ENCODE measurements at places on chromosomes 12 and 14. TPM values are rescaled to one million over a fixed set of nuclear protein-coding genes. Genes with fewer than 3 reads are reported as not detected.

The PRH2 gene
- 0.65 TPM for total RNA-seq

The CD9 gene
- 824 TPM for total RNA-seq

The TSPAN11 gene
- 16.5 TPM for total RNA-seq

The TPI1 gene
- total RNA-seq = 836 TPM

The SLC25A21 gene
- total RNA-seq = 1.3 TPM

The C12orf54 gene
- total RNA-seq = not detected

All from vein endothelial cell (primary cell).